ENCODE measurements at places on chromosomes 4 and X. TPM values are rescaled to one million over a fixed set of nuclear protein-coding genes. Genes with fewer than 3 reads are reported as not detected.

- DNase-seq: no peak
These were observed 66.5 kb downstream of the ADRA2C start for GRCh38 chr4:3832536-3833220.

CPLX1 gene
- not detected for total RNA-seq

- no peak for DNase-seq
These were observed 68.8 kb downstream of the DDX60L start for GRCh38 chr4:168411318-168412150.

CYBB gene
- under 0.01 TPM for total RNA-seq

PGRMC1 gene
- 201 TPM for total RNA-seq

DNA sequence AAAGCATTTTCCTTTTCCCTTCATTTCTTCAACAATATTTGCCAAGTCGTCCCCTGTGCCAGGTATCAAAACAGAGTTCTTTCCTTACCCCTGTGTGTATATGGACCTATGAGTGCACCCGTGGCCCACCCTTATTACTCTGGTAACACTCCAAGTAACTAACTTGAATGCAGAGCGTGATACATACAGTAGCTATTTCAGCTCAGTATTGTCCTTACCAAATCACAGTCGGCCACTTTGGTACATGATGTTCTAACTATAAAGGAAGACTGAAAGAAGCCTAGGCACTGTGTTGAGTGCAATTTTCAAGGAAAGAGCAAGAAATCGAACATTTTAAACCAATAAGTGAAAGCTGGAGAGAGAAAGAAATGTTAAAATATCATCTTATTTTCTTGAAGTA, 88.4 kb downstream of the ARX start:
- no peak for DNase-seq

GRCh38 chrX:12973561-12974304, 1.2 kb upstream of the TMSB4X start:
- DNase-seq: no peak
